Smooth muscle cell of the coronary artery (primary cell): ENCODE measurements at places on chromosomes 16 and 17. TPM values are rescaled to one million over a fixed set of nuclear protein-coding genes. Genes with fewer than 3 reads are reported as not detected.

ABCC11 gene
- total RNA-seq, result 0.08 TPM in 1 of 2 replicates, not detected in the other

TBC1D3L gene
- total RNA-seq, result 1.9 and 2.5 TPM in 2 replicates

ERN2 gene
- 0.35 TPM in 1 of 2 replicates, not detected in the other for total RNA-seq

SCPEP1 gene
- 48.1 and 96.4 TPM in 2 replicates for total RNA-seq

SLC38A8 gene
- not detected in 2 replicates for total RNA-seq

ATF7IP2 gene
- 1.5 and 2.6 TPM in 2 replicates for total RNA-seq

CCL1 gene
- not detected in 2 replicates for total RNA-seq

AANAT gene
- total RNA-seq, result not detected in 2 replicates

RCVRN gene
- not detected in 2 replicates for total RNA-seq

FADS6 gene
- total RNA-seq, result not detected in 2 replicates

HSD17B1 gene
- total RNA-seq, result 1.8 and 8.9 TPM in 2 replicates

NPTX1 gene
- total RNA-seq, result 0.08 and 10.1 TPM in 2 replicates

CACNB1 gene
- total RNA-seq, result 3.7 and 6.9 TPM in 2 replicates

MAF gene
- 0.30 and 18.4 TPM in 2 replicates for total RNA-seq

KRT9 gene
- total RNA-seq, result not detected in 2 replicates

TMC5 gene
- total RNA-seq, result not detected in 2 replicates

ENKD1 gene
- 11.8 and 13.8 TPM in 2 replicates for total RNA-seq

KCTD5 gene
- total RNA-seq, result 11.8 and 24.8 TPM in 2 replicates

IKZF3 gene
- not detected in 2 replicates for total RNA-seq

HSD11B2 gene
- not detected in 2 replicates for total RNA-seq

RGS11 gene
- 1.2 and 10.1 TPM in 2 replicates for total RNA-seq

ADAMTS18 gene
- 0.12 and 0.38 TPM in 2 replicates for total RNA-seq

TBX2 gene
- total RNA-seq, result 3.5 and 6.4 TPM in 2 replicates

KRT33B gene
- not detected in 2 replicates for total RNA-seq

KRTAP1-5 gene
- total RNA-seq, result not detected in 2 replicates

KRTAP9-8 gene
- total RNA-seq, result not detected in 2 replicates

ITGB3 gene
- total RNA-seq, result 22.8 and 112 TPM in 2 replicates

GNAO1 gene
- 0.12 TPM in 1 of 2 replicates, not detected in the other for total RNA-seq

IGFALS gene
- total RNA-seq, result under 0.01 TPM in 2 replicates

CACNG3 gene
- not detected in 2 replicates for total RNA-seq

NPLOC4 gene
- 79.9 and 84.7 TPM in 2 replicates for total RNA-seq

KRTAP1-1 gene
- total RNA-seq, result not detected in 2 replicates

MYL11 gene
- not detected in 2 replicates for total RNA-seq

HOXB8 gene
- total RNA-seq, result not detected in 2 replicates

ITGAX gene
- under 0.01 TPM in 1 of 2 replicates, not detected in the other for total RNA-seq

APOBR gene
- not detected in 2 replicates for total RNA-seq

KCNJ2 gene
- 0.75 and 19.0 TPM in 2 replicates for total RNA-seq

TNFRSF17 gene
- 0.12 TPM in 1 of 2 replicates, not detected in the other for total RNA-seq

ZACN gene
- total RNA-seq, result not detected in 2 replicates

CSF3 gene
- total RNA-seq, result 0.08 TPM in 1 of 2 replicates, not detected in the other

TOP2A gene
- 1.4 and 20.0 TPM in 2 replicates for total RNA-seq

TM4SF5 gene
- not detected in 2 replicates for total RNA-seq

PHKB gene
- 53.7 and 84.8 TPM in 2 replicates for total RNA-seq

ZP2 gene
- not detected in 2 replicates for total RNA-seq

JPH3 gene
- not detected in 2 replicates for total RNA-seq

CDH15 gene
- total RNA-seq, result 0.12 and 0.60 TPM in 2 replicates

WNT3 gene
- 0.59 and 1.4 TPM in 2 replicates for total RNA-seq

CRHR1 gene
- not detected in 2 replicates for total RNA-seq

PYY gene
- not detected in 2 replicates for total RNA-seq

SMIM36 gene
- total RNA-seq, result not detected in 2 replicates

FBXW10 gene
- under 0.01 TPM in 1 of 2 replicates, not detected in the other for total RNA-seq

TMIGD1 gene
- not detected in 2 replicates for total RNA-seq

VWA3A gene
- not detected in 2 replicates for total RNA-seq

CLEC18C gene
- under 0.01 and 2.6 TPM in 2 replicates for total RNA-seq

MPV17L gene
- 0.15 and 0.35 TPM in 2 replicates for total RNA-seq

CMTM3 gene
- 9.1 and 13.5 TPM in 2 replicates for total RNA-seq

TMEM238L gene
- not detected in 2 replicates for total RNA-seq

CDH8 gene
- 9.5 TPM in 1 of 2 replicates, not detected in the other for total RNA-seq

PRAC2 gene
- not detected in 2 replicates for total RNA-seq
